ENCODE measurements at places on chromosomes 11 and 22. TPM values are rescaled to one million over a fixed set of nuclear protein-coding genes. Genes with fewer than 3 reads are reported as not detected.

GRCh38 chr11:60842668-60843600 lies 1.0 kb downstream of the CCDC86 start:
- peak; percentile 22 for DNase-seq

GRCh38 chr11:74770456-74770855 lies 21.8 kb downstream of the RNF169 start:
- DNase-seq, result no peak

DNA sequence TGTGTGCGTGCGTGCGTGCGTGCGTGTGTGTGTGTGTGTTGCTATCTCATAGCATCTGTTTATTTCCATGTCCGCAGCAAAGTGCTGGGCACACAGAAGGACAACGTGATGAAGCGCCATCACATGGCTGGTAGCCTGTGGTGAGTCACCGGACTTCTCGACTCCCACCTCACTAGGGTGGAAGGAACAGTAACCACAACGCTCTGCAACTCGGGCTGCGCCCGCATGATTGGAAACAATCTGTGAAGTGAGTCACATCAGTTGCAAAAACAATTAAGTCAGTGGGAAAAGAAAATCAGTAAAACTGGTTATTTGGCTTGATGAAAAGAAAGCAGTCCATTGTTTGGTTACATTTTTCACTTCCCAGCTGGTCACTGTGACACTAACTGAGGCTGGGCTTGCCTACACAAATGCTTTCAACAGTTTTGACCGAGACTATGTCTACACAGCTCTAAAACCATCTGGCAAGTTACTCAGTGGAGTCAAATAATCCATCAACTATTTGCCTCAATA lies 437.3 kb upstream of the CADM1 start:
- no peak for DNase-seq

DNA sequence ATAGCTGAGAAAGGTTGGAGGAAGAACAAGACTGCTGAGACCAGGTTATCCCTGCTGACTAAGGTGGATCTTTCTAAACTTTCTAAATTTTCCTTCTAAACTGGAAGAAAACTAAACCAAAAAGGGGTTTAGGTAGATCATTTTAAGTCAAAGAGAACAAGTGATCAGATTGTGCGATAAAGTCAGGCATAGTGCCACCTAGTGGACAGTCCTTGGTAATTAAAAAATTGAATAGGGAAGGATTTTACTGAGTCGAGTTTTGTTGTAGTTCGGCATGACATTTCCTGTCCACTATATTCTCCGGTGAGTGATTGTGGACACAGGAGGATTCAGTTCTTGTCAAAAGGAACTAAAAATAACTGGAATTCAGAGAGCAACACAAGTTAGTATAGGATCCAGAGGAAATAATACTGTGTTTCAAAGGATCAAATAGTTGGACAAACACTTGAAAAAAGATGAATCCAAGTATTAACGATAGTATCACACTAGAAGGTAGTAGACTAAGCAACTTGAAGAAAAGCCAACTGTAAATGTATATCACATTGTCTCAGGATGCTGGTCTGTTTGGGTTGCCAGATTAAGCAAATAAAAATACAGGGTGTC lies 1236.4 kb downstream of the FAM181B start:
- DNase-seq, result peak; percentile 67

GRCh38 chr11:102603091-102603490 lies 22.0 kb downstream of the MMP20 start:
- peak; percentile 66 for DNase-seq

- no peak for DNase-seq
These were observed 2.7 kb downstream of the MDK start for GRCh38 chr11:46383974-46384701.

GRCh38 chr11:58498464-58498863 lies 9.4 kb downstream of the OR5B21 start:
- DNase-seq, result no peak

- no peak for DNase-seq
These were observed 7.5 kb upstream of the DRICH1 start for GRCh38 chr22:23639661-23640060.

DNA sequence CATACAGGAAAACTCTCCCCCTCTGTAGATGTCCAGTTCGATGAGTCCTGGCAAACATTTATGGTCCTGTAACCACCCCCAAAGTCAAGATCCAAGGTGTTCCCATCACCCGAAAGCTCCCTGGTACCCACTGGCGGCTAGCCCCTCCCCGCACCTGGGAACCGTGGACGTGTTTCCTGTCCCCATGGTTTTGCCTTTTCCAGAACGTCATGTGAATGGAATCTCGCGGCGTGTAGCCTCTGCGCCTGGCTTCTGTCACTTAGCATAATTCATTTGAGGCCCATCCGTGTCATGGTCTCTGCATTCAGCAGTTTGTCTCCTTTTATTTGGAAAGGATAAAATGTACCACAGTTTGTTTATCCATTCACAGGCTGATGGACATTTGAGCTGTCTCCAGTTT lies 106.3 kb downstream of the KCNQ1 start:
- peak; percentile 89 for DNase-seq

DNA sequence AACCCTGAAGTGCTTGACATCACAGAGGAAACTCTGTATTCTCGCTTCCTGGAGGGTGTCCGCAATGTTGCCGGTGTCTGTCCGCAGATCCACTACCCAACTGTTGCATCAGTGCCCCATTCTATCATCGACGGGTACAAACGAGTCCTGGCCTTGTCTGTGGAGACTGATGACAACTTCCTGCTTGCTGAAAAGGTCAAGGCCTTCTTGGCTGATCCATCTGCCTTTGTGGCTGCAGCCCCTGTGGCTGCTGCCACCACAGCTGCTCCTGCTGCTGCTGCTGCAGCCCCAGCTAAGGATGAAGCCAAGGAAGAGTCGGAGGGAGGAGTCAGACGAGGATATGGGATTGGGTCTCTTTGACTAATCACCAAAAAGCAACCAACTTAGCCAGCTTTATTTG lies 42.9 kb upstream of the DAGLA start:
- DNase-seq, result no peak

DNA sequence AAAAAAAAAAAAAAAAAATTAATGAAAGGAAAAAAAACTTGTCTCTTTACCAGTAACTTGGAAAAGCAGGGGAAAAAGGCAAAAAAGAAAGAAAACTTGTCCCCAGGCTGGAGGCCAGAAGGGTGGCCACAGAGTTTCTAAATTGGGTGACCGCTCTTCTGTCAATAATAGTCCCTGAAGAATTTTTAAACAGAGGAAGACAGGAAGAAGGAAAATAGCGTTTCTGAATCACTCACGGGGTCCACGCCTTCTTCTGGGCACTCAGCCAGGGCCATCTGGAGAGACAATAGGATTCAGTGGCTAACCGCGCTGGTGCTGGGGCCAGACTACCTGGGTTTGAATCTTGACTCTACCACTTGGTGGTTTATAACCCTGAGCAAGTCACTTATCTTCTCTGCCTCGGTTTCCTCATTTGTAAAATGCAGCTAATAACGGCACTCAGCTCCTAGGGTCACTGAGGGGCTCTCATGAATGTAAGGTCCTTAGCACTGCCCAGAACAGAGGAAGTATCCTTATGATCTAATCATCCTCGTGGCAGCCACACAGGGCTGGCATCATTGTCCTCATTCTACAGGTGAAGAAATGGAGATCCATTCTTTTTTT lies 7.0 kb downstream of the C11orf86 start:
- peak; percentile 86 for DNase-seq

DNA sequence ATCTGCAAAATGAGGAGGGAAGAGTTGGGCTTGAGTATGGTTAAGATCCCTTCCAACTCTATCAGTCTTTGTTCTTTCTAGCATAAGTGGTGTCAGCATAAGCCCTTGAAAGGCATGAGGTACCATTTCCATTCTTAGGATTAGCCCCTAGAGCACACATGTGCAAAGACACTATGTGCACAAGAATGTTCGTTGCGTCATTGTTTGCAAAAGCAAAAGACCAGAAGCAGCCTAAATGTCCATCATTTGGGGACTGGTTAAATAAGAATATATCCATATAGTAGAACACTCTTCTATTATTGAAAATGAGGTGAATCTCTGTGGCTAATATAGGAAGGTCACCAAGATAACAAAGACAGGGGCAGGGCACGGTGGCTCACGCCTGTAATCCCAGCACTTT lies 10.0 kb upstream of the KCTD14 start:
- DNase-seq, result no peak

- peak; percentile 44 for DNase-seq
These were observed 166.5 kb upstream of the CADM1 start for GRCh38 chr11:115670538-115671205.

DNA sequence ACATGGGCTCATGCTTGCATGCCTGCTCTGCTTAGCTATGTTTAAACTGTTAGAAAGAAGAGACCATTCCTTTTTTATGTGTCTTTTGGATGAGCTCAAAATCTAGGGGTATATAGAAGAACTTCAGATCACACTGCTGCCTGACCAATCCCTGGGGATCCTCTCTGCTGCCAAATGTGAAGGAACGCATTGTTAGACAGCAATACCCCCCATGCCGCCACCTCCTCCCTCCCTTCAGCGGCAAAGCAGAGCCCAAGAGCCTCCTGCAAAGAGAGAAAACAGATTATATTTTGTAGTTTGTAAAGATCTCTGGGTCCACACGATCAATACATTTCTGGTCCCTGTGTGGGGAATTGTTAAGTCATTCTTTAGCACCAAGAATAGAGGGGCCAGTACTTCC lies 677.6 kb downstream of the NTM start:
- no peak for DNase-seq

DNA sequence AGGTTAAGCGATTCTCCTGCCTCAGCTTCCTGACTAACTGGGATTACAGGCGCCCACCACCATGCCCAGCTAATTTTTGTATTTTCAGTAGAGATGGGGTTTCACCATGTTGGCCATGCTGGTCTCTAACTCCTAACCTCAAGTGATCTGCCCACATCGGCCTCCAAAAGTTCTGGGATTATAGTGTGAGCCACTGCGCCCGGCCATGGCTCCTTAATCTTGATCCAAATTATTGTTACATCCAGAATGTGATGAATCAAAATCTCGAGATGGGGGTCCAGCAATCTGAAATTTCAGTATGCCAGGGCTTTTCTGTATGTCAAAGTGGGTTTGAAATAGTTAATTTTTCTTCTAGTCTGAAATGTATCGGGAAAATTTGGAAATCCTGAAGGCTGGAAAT lies 3.7 kb downstream of the RPL27A start:
- no peak for DNase-seq

- DNase-seq, result no peak
These were observed 105.3 kb upstream of the E2F8 start for GRCh38 chr11:19345848-19346681.

DNA sequence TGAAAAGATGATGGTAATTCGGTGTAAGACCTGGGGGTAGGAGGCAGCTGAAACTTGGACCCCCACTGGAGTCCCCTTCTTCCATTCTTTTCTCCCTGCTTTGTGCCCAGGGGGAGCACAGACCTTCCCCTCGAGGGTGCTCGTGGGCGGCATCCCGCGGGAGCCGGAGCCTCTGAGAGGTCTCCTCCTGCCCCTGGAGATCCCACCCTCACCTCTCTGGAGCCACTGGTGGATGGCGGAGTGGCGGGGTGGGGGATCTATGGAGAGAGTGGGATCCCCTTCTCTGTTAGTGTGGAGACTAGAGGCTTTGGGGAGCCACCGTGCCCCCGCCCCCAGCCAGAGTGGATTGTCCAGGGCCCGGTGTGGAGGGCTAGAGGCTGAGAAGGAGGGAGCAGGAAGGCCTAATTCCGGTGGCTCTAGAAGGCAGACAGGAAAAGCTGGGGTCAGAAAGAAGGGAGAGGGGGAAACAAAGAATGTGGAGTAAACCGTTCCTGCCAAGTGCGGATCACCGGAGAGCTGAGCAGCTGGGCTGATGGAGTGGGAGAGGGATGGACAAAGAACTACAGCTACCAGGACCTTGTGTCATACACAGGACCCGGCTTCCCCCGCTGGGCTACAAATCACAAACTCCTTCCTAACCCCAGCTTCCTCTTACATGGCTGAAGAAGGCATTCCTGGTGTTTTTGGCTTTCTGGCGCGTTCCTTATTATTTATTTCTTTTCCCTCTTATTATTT lies 41.9 kb downstream of the KCNJ1 start:
- DNase-seq, result peak; percentile 20

GRCh38 chr11:94806419-94806818 lies 38.3 kb downstream of the AMOTL1 start:
- no peak for DNase-seq

GRCh38 chr11:75024764-75025211 lies 36.1 kb downstream of the NEU3 start:
- no peak for DNase-seq

DNA sequence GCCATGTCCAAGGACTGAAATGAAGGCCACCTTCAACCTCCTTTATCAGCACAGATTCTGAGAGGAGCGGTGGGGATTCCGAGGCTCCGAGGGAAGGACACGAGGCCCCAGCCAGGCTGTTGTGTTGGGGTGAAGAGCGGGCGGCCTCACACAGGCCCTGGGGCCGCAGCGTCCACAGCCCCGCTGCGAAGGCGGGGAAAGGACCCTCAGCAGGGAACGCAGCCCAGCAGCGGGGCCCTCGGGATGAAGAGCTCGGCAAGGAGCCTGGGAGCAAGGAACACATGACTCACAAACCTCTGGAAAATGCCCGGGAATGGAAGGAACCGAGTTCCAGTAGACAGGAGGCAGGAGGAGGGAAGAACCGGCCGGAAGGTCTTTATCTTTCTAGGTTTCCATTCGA lies 227.2 kb downstream of the BRD1 start:
- no peak for DNase-seq

- no peak for DNase-seq
These were observed 22.4 kb upstream of the GAL start for GRCh38 chr11:68661697-68662603.

DNA sequence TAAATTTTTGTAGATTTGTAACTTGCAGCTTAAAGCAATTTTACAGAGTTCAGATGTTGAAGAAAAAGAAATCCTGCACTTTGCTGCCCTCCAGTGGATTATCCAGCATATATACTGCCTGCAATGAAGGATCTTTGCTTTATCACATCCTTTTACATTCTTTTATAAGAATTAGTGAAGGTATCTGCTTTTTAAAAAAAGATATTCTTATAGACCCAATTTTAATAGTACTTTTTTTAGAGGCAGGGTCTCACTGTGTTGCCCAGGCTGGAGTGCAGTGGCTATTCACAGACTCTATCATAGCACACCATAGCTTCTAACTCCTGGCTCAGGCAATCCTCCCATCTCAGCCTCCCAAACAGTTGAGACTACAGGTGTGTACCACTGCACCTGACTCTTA lies 60.7 kb downstream of the TTC17 start:
- DNase-seq, result peak; percentile 67

DNA sequence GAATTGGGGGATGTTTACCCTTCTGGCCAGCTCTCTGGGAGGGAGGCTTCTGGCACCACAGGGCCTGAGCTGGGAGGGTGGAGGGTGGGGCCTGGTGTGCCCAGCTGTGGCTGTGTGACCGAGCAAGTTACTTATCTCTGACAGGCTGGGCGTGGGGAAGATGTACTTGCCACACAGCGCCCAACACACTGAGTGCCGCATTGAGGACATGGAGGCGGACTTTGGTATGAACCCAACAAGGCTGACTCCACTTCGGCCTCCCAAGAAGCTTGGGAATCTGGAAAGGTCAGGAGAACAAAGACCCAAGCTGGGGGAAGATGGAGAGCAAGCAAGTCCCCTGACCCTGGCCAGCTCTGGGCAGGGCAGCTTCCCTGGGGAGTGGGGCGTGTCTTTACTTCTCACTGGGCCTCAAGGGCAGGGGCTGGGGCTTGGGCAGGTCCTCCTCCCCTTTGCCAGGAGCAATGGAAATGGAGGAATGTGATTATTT lies 2.4 kb upstream of the MGAT3 start:
- DNase-seq, result peak; percentile 76

GRCh38 chr11:93251922-93252321 lies 54.1 kb upstream of the SLC36A4 start:
- DNase-seq, result no peak

- DNase-seq, result no peak
These were observed 505.6 kb downstream of the BUD13 start for GRCh38 chr11:116267146-116267545.

PIH1D2 gene
- total RNA-seq, result 2.2 TPM

SHANK3 gene
- 10.1 TPM for total RNA-seq

BTBD18 gene
- total RNA-seq, result not detected

TIGD3 gene
- not detected for total RNA-seq
